NCI-H524 (cell line): ENCODE measurements at places on chromosomes 1 and 21.

DNA sequence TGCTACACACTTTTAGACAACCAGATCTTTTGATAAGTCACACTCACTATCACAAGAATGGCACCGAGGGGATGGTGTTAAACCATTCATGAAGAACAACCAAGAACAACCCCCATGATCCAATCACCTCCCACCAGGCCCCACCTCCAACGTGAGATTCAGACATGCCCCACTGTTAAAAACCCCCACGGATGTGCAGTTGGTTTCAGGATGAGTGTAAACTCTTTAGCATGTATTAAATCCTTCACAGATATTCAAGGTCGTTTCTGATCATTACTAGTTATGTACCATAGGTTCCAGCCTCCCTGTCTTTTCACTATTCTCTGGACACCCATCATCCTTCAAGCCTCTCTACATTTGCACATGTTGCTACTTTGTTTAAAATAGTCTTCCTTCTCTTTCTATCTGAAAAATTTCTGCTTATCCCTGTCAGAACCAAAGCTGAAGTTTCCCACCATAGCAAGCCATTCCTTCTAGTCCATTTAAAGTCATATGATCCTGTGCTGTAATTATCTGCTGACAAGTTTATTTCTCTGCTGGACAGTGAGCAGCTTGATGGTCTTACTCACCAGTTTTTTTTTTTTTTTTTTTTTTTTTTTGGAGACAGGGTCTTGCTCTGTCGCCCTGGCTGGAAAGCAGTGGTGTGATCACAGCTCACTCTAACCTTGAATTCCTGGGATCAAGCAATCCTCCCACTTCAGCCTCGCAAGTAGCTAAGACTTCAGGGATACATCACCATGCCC, 36.8 kb downstream of the MAP10 start:
- DNase-seq = no peak

- DNase-seq = no peak
These were observed 12.7 kb downstream of the SNX7 start for GRCh38 chr1:98674075-98674781.

GRCh38 chr1:19921310-19921709, 2.1 kb downstream of the PLA2G2E start:
- no peak for DNase-seq

DNA sequence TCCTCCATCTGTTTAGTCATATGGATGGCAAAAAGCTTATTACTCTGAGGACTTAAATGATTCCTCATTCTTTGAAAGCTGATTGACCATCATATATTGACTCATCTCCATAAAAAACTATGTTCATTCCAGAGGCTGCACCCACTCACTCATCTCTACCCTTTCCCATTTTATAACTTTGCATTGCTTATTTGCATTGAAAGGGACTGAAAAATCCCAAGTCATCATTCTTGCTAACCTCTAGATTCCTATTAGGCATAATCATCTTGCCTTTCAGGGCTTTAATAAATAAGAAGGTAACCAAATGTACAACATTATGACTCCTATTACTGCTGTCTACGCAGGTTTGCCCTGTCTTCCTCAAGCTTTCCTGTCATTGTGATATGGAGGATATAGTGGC, 1180.3 kb upstream of the B3GALT2 start:
- no peak for DNase-seq

- DNase-seq = peak; percentile 68
These were observed 129.1 kb upstream of the NGF start for GRCh38 chr1:115467196-115467595.

- DNase-seq = no peak
These were observed 35.8 kb downstream of the TFF3 start for GRCh38 chr21:42279341-42279871.

- peak; percentile 88 for DNase-seq
These were observed 109.1 kb downstream of the APP start for GRCh38 chr21:26061437-26061836.

GRCh38 chr21:38712664-38713063, 93.1 kb upstream of the ETS2 start:
- DNase-seq = no peak

GRCh38 chr1:207328004-207328403, 6.5 kb downstream of the CD55 start:
- no peak for DNase-seq

- DNase-seq = peak; percentile 73
These were observed 111.0 kb upstream of the RAB4A start for GRCh38 chr1:229159668-229160544.

DNA sequence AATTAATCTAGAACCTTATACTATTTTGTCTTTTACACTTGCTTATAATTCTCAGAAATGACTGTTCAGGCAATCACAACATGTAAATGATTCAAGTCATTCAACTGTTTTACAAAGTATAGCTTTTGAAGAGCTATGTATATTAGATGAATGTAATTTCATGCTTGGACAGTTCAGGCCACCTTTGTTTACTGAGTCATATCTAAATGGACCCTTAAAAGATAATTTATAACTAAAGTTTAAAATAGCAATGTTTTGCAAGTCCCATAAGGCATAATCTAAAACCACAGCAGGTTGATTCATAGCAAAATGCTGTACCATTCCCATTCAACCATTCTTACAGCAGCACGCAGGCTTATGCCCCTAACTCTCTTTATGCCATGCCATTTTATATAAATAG, 64.8 kb downstream of the PIK3R3 start:
- no peak for DNase-seq

- DNase-seq = no peak
These were observed 6.8 kb downstream of the C1orf198 start for GRCh38 chr1:230861489-230861888.

DNA sequence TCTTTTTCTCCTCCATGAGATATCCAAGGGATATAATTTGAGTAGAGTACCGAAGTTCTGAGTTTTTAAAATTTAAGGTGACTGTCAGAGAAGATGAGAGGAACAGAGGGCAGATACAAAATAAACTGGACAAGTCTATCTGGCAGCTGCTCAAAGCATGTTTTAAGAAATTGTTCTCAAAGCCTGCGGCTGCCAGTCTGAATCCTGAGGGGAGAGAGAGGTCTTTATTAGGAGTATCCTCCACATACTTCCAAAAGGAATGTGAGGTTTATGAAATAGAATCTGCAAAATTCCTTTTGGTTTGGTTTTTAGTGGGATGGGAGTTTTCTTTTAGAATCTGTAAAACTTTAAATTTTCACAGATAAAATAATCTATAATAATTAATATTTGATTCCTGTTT, 41.3 kb downstream of the TTC13 start:
- no peak for DNase-seq

DNA sequence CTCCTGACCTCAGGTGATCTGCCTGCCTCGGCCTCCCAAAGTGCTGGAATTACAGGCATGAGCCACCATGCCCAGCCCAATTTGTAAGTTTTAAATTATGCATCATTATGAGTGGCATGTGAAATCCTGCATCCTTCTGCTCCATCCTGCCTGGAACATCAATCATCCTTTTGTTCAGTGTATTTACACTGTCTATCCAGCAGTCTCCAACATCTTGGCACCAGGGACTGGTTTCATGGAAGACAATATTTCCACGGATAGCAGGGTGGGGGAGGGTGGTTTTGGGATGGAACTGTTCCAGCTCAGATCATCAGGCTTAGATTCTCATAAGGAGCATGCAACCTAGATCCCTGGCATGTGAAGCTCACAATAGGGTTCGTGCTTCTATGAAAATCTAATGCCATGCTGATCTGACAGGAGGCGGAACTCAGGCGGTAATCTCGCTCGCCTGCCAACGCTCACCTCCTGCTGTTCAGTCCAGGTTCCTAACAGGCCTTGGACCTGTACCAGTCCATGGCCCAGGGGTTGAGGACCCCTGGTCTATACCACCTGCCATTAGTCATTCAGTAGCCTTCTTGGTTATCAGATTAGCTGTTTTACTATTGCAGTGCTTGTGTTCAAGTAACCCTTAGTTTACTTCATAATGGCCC, 22.2 kb upstream of the TCEA3 start:
- DNase-seq = peak; percentile 52

- DNase-seq = no peak
These were observed 22.1 kb downstream of the TCEA3 start for GRCh38 chr1:23402286-23403037.

DNA sequence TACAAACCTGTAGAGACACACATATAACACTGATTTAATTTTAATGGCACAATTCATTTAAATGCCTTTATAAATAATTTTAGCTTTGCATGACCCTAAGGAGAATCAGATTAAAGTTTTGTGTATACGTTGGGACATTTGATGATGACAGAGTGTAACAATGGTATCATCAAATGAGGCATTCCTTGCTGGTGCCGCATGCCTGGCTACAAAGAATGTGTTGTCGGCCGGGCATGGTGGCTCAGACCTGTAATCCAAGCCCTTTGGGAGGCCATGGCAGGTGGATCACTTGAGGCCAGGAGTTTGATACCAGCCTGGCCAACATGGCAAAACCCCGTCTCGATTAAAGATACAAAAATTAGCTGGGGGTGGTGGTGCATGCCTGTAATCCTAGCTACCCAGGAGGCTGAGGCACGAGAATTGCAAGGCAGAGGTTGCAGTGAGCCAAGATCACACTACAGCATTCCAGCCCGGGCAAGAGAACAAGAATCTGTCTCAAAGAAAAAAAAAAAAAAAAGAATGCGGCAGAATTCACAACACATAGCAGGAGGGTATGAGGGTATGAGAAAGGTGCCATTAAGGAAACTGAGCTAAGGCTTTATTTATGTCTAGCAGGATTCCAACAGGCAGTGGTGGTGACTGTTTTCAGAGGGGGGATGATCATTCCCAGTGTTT, 58.9 kb downstream of the PTPN14 start:
- no peak for DNase-seq

DNA sequence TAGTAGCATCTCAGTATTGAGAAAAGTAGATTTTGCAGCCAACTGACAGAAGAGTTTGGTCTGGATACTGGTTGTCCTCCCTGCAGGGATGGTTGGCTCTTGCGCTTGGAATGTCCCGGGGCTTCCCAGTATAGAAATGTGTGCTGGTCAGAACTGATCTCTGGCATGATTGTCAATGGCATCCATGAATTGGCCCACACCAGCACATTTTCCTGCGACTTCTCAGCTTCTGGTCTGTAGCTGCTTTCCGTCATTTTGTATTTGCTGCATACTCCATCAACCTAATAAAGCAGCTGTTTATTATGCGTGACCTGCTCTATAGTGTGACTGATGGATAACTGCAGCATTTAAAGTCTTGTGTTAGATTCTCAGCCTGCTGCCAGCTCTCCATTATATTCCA, 203.7 kb downstream of the S1PR1 start:
- DNase-seq = no peak

DNA sequence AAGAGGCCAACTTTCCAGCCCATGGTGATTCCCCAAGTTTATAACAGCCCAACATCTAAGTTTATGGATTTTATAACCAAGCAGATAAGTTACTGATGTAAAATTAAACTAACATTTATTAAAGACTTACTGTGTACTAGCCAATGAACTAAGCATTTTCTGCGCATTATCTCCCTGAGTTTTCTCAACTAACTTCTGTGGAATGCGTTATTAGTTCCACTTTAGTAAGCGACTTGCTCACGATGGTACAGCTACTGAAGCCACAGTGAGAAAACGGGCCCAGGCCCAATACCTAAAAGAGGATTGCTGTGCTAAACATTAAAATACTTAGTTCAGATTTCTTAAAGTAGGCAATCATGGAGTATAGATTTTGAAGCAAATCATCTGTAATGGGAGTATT, 61.0 kb downstream of the ZBTB18 start:
- DNase-seq = no peak

DNA sequence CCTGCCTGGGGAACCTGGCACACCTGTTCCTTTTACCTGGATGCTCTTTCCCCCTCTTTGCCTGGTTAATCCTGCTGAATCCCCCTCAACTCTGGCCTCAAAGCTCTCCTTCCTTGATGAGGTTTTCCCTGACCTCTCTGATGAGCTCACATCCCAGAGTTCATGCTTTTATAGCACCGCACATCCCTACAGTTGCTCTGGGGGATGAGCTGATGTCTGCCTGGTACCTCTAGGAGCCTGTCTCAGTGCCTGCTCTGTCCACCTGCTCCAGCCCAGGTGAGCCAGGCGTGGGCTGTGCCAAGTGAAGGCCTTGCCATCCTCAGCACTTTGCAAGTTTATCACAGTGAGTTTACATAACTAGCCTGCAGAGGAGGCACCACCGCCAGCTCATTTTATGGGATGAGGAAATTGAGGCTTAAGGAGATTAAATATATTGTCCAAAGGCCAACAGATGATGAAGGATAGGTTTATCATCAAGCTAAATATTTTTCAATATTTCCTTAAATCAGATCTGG, 58.6 kb upstream of the TMPRSS2 start:
- no peak for DNase-seq

DNA sequence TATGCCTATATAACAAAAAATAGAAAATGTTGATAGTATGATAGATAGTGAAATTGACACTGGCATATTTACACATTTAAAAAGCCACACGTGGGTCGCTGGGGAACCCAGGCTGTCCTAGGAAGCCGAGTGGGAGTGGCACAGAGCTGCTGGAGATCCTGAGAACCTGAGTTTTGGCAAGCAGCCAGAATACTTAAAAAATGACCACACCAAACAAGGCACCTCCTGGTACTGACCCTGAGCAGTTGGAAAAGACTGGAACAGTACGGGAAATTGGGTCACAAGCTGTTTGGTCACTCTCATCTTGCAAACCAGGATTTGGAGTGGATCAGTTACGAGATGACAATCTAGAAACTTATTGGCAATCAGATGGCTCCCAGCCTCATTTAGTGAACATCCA, 111.5 kb downstream of the ZFYVE9 start:
- no peak for DNase-seq

- no peak for DNase-seq
These were observed 37.2 kb downstream of the LRRC8C start for GRCh38 chr1:89670163-89670562.

DNA sequence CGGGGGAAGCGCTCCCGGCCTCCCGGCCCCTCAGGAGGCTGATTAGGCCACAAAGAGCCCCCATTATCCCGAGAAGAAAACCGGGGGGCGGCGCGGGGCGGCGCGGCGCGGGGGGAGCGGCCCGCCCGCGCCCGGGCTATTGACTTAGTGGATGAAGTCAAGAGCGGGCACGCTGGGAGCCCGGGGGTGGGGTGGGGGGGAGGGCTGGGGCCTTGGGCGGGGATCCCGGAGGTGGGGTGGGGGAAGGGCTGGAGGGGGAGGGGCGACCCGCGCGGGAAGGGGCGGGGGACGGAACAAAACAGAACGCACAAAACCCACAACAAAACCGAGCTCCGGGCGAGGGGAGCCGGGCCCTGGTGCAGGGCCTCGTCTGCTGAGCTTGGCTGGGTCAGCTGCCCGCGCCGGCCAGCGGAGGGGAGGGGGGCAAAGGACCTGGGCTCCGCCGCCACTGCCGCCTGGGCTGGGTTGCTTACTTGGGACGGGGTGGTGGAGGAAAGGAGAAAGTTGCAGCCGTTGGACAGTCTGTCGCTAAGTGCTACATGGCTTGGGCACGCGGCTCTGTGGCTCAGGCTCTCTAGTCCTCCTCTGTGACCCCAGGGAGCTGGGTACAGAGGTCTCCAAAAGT, 16.3 kb downstream of the PAX7 start:
- DNase-seq = no peak
